Spinal cord (tissue), 10 donors: ENCODE measurements at places on chromosomes 5 and 9. TPM values are rescaled to one million over a fixed set of nuclear protein-coding genes. Genes with fewer than 3 reads are reported as not detected.
A peak's percentile ranks its signal among the peaks of the same experiment; 100 is the strongest.

- no peak for DNase-seq
These were observed 11.9 kb upstream of the ARHGAP26 start for GRCh38 chr5:142758062-142758795.

DNA sequence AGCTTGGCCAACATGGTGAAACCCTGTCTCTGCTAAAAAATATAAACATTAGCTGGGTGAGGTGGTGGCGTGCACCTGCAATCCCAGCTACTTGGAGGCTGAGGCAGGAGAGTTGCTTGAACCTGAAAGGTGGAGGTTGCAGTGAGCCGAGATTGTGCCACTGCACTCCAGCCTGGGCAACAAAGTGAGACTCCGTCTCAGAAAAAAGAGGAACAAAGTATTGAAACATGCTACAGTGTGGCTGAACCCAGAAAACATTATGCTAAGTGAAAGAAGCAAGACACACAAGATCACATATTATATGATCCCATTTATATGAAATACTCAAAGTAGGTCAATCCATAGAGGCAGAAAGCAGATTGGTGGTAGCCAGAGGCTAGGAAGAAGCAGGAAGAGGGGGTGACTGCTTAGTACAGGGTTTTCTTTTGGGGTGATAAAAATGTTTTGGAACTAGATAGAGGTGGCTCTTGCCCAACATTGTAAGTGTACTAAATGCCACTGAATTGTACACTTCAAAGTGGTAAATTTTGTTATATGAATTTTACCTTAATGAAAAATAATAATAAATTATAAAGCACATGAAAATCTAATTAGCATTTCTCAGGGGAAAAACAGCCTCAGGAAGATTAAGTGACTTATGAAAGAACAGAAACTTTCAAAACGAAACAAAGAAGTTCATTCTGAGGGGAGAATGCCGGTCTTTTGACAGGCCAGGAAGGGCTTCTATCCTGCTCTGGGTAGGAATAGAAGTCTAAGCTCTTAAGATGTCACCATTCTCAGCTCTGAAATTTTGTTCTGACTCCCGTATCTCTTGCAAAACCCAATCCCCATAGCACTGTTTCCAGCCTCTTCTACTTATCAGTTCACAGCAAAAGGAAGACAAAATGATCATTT is 161.1 kb upstream of the TBCA start:
- DNase-seq: no peak

Gene CDC20B
- 0.17 TPM for polyA plus RNA-seq

- peak; percentile 45 for DNase-seq
These were observed at the start of gene SGCD for GRCh38 chr5:156326718-156327259. Gene SGCD, plus strand, starts transcription at chr5:156327164.

Gene PCDHB14
- polyA plus RNA-seq: 15.4 TPM

DNA sequence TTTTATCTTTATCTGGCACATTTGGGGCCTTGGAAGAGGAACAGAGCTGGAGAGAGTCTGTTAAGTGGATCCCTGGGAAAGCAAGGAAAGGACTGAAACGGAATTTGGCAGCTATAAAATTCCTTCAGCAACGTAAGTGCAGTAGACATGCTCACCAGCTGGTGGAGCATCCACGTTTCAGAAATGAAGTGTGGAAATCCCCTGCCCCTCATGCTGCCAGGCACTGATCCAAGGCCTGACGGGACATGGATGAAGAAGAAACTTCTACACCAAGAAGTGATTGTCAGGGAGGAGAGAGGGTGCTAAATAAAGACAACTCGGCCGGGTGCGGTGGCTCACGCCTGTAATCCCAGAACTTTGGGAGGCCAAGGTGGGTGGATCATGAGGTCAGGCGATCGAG is 209.3 kb downstream of the ROR2 start:
- DNase-seq: peak; percentile 85

DNA sequence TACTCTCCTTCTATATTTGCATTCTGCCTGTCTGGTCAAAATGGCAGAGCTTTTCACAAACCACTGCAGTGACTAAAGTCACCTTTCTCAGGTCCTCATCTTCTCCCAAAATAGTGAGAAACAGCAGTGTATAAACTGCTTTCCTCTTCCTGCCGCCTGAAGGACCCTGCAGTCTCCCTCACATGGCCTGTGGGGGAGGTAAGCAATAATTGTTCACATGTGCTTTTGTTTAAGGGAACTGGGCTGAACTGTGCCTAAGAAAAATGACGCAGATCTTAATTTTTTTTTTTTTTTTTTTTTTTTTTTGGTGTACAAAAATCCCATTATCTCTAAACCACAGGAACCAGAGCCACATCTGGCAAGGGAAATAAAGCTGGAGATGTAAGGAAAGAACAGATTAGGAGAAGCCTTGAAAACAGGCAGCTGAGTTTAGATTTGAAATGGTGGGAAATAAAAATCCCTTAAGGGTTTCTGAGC is 131.7 kb upstream of the VLDLR start:
- no peak for DNase-seq

DNA sequence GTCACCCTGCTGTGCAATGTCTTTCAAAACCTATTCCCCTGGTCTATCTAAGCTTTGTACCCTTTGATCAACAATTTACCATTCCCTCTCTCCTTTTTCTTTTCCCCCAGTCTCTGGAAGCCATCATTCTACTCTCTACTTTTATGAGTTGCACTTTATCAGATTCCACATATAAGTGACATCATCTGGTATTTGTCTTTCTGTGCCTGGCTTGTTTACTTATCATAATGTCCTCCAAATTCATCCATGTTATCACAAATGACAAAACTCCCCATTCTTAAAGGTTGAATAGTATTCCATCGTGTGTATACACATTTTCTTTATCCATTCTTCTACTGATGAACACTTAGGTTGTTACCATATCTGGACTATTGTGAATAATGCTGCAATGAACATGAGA is 344.2 kb upstream of the CCNH start:
- DNase-seq: no peak

Gene SLC46A2
- polyA plus RNA-seq: 0.14 TPM

GRCh38 chr9:126599047-126599650 is 14.6 kb upstream of the LMX1B start:
- no peak for DNase-seq

- DNase-seq: no peak
These were observed 25.9 kb downstream of the HOMER1 start for GRCh38 chr5:79488058-79488457.

Gene ALDH1A1
- polyA plus RNA-seq: 10.6 TPM

Gene ECSCR
- 25.4 TPM for polyA plus RNA-seq
